ENCODE measurements at places on chromosomes 11 and 22.

DNA sequence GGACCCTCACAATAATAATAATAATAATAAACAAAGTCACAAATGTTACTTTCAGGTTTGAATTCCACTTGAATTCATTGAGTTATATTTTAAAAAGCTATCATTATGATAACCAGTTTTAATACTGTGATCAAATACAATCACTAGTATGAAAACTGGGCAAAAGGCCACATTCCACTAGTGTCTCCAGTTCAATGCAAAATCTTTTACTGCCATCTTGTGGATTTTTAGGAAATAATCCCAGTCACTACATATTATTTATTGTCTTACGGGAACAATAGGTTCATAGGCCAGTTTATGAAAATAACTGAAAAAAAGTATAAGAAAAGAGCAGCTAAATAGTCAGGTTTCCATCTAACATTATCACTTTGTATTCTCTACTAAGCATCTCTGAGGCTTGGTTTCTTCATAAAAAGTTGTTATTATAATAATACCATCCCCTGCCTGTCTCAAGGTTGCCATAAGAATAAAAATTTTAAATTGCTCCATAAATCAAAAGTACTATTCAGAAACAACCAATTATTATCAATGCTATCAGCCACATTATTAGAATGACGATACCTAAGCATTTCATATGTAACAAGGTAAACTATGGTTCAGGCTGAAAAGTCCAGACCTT is 533.9 kb upstream of the CCDC90B start:
- peak; percentile 2 for DNase-seq

DNA sequence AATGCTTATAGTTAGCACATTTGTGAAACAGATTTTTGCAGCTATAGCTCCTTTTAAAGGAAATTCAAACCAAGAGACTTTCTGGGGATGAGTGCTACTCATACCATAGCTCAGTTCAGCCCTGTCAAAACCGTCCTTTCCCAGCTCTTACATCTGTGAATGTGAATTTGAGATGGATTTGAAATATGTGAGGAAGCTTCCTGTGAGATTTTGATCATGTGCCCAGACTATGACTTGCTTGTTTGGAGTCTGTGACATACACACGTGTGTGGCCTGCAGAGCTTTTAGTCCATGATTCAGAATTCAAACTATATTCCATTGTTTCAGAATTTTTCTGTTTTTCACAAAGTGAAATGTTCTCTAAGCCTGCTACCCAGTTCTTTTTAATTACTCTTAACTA is 4.4 kb upstream of the MMP1 start:
- DNase-seq, result no peak

DNA sequence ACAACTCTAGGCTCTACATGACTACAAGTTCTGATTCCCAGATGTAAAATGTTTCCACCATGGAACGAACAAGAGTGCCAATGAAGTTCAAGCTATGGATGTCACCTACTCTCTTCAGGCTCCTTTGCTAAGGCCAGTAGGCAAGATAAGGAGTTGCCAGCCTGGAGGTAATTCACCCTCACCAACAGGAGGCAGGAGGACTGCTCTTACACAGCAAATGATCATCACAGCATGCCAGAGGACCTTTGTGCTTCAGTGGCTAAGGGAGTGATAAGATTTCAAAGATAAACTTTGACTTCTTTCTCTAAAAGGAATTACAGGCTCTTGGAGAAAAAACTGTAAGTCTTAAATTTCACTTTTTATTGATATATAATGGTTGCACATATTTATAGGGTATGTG is 54.1 kb upstream of the SLC36A4 start:
- DNase-seq, result no peak

- no peak for DNase-seq
Observed at GRCh38 chr11:106399624-106400023, 322.2 kb downstream of the AASDHPPT start.

DNA sequence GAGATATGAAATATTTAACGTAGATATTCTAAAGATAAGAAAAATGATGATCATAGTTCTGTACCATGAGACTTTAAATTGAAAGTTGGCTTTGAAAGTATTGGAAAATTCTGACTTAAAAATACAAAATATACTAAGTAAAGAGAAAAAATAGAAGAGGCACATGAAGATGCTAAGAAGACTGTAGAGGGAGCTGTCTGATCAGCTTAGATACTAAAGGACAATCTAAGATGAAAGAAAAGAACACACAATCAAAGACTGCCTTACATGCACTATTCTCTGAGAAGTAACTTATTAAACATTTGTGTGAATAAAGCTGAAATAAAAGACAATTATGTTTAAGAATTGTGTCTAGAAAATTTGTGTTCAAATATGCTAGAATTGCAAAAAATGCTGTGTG is 55.1 kb downstream of the RBMXL2 start:
- DNase-seq, result no peak

DNA sequence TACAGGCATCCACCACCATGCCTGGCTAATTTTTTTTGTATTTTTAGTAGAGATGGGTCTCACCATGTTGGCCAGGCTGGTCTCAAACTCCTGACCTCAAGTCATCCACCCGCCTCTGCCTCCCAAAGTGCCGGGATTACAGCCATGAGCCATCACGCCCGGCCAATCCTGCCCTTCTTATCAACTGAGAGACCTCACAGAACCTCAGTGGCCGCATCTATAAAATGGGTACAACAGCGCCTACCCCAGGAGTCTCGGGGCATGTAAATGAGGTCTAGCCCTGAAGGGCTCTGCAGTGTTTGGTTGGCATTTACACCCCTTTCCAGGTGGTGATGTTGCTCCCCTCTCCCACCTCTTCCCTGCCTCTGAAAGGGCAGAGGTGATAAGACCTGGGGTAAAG is 11.7 kb downstream of the SYNGR1 start:
- no peak for DNase-seq
